Vagina (tissue), 2 donors: ENCODE measurements at places on chromosomes 1 and 21. TPM values are rescaled to one million over a fixed set of nuclear protein-coding genes. Genes with fewer than 3 reads are reported as not detected.

DNA sequence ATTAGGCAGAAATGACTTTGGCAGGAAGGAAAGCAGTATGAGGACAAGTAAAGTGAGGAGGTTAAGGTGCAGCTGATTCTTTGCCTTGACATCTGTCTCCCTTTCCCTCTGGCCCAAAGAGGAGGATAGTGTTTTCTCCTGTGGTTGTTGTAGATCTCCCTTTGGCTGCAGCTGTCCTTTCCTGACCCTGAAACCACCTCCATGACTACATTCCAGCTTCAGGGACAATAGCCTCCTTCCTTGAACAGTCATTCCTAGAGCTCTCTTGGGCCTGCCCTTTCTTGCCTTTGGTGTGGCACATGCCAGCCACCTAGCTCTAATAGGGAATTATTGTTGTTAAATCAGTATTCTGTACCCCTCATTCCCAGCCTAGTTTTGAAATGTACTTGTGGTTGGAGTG is 6.2 kb downstream of the ZMYM1 start:
- DNase-seq, result no peak

GRCh38 chr1:209354840-209355165 is 228.7 kb upstream of the CAMK1G start:
- DNase-seq, result no peak

- no peak for DNase-seq
Measured at GRCh38 chr1:106523497-106523896, 533.0 kb upstream of the PRMT6 start.

SYTL1 gene
- total RNA-seq, result 56.2 TPM

C1QB gene
- 287 TPM for total RNA-seq

HUNK gene
- 0.74 TPM for total RNA-seq

GMEB1 gene
- total RNA-seq, result 11.0 TPM
